ENCODE measurements at places on chromosomes 7 and 10.

DNA sequence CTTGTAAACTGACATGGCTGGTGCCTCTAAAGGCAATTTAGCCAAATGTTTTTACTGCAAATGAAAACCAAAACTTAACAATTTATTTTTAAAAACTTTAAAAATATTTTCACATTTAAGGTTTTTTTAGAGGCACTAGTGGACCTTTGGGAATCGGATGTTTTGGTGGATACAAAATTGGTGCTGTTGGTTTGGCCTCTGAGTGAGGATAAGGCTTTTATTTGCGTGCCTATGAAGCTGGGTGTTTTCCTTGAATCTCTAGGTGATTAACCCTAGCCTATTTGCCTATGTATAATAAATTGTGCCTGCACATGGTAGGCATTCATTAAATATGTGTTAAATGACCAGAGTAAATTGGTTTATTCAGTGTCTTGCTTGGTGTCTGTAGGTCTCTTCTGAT is 2.9 kb upstream of the SGCE start:
- no peak for DNase-seq

GRCh38 chr10:90587561-90587960 is 270.3 kb downstream of the HTR7 start:
- no peak for DNase-seq

GRCh38 chr7:138720286-138720685 is 19.1 kb upstream of the SVOPL start:
- no peak for DNase-seq

GRCh38 chr10:126732308-126732707 is 61.8 kb upstream of the C10orf90 start:
- DNase-seq, result no peak

DNA sequence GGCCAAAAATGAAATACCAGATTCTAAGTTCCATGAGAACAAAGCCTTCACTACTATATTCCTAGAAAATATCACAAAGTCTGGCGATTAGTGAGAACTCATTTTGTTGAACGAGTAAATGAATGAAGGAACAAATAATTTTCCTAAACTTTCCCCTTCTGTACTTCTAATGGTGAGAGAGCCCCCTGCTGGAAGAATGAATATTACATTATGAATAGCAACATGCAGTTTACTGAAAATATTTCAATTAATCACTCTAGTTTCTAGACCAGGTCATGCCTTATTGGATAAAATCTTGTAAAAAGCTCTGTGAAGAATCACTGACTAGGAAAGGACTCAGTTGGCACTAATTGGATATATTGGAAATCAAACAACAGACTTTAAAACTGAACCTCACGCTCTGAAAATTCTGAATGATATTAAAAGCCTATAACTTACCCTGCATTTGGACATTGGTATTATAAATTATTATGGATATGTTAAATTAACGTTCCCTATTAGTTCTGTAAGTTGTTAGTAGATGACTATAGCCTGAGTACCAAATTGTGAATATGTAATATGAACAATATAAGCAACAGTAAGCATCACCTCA is 32.4 kb upstream of the MTPN start:
- peak; percentile 14 for DNase-seq

DNA sequence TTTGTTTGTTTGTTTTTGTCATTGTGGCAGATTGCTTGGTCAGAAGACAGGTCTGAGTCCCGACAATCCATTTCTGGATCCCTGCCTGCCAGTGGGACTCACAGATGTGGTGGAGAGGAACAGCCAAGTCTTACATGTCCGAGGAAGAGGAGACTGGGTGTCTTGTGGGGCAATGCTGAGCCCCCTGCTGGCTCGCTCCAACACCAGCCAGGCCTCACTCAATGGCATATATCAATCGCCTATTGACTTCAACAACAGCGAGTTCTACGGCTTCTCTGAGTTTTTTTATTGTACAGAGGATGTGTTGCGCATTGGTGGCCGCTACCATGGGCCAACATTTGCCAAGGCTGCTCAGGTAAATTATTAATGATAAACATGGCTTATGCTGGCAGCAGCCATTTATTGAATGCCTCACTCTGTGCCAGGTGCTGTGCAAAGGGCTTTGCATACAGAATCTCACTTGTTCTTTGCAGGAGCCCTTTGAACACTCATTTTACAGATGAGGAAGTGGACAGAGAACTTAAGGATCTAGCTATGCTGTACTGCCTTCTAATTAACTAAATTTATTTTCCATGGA is 33.3 kb downstream of the COX15 start:
- DNase-seq, result no peak

GRCh38 chr10:28332726-28333125 is 29.9 kb upstream of the MPP7 start:
- no peak for DNase-seq

DNA sequence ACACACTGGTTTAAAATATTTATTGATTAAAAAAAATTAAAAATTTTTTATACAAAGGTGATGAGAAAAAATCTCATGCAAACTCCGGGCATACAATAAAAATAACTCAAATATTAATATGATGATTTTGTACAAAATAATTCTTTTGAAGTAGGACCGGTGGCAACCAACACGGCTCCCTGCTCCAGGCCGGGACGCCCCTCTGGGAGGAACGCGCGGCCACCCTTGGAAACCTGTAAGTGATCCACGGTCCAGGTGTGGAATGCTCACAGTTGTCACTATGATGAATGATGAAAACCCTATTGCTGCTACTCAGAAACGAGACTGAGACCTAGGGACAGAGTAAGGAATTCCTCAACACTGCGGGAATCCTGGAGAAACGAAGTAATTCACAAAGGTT is 219.1 kb downstream of the TCERG1L start:
- no peak for DNase-seq

GRCh38 chr7:151779255-151779654 is 97.7 kb downstream of the PRKAG2 start:
- no peak for DNase-seq

DNA sequence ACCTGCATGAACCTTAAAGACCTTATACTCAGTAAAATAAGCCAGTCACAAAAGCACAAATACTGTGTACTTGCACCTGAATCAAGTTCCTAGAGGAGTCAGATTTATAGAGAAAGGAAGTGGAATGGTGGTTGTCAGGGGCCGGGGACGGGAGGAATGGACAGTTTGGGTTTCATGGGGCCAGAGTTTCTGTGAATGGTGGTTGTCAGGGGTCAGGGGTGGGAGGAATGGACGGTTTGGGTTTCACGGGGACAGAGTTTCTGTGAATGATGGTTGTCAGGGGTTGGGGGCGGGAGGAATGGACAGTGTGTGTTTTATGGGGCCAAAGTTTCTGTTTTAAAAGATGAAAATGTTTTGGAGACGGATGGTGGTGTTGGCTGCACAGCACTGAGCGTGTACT is 260.0 kb upstream of the MKI67 start:
- no peak for DNase-seq

GRCh38 chr10:73432646-73433537 is 469 bp downstream of the MSS51 start:
- DNase-seq, result no peak

GRCh38 chr7:35036361-35037171 is 719 bp downstream of the DPY19L1 start:
- peak; percentile 15 for DNase-seq

- DNase-seq, result no peak
Observed at GRCh38 chr7:136859803-136860202, 8.6 kb upstream of the CHRM2 start.

GRCh38 chr7:134276951-134277350 is 39.8 kb downstream of the SLC35B4 start:
- no peak for DNase-seq

GRCh38 chr10:45280113-45280760 is 35.2 kb downstream of the OR13A1 start:
- no peak for DNase-seq

DNA sequence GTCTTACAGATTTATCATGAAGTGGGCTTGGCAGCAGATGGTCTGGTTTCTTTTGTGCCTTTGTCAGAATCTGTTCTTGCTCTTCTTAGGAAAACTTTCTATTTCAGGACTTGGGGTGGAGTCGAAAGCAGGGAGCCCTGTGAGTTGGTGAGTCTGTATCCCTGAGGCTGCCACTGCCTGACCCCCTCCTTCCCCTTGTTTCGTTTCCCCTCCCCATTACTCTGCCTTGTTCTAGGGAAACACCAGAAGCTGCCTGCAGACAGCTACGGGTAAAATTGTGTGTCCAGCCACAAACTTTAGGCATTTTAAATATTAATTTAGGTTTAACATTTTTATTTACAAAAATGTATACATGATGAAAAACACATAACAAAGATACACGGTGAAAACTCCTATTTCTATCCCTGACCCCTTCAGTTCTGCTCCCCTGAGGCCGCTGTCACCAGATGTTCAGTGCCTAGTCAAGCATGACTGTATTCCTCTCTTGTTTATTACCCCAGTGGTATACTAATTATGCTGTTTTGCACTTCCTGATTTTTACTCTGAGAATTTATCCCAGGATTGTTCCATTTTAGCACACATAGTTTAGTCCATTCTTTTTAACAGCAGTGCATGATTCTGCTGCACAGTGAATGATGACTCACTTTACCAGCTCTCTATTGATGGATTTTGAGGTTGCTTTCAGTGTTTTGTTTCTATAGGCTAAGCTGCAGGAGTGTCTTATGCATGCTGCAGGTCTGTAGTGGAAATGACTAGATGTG is 9.1 kb downstream of the TSPAN14 start:
- no peak for DNase-seq

DNA sequence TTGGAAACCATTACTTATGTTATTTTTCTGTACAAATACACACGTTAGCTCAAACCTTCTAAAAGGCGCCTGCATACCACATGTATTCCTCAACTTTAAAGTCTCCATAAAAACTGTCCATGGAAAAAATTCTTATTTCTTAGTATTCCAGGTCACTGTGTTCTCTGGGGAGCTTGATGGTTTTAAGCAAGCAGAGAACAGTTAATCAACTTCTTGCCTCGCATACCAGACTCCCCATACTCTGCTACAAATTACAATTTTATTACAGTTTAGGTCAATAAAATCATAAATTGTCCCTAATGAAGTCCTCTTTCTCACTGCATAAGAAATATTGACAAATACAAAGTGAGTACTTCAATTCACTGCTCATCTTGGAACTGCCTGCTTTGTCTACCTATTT is 77.0 kb upstream of the GPR22 start:
- DNase-seq, result no peak

GRCh38 chr10:123519861-123520260 is 146.3 kb upstream of the GPR26 start:
- no peak for DNase-seq

DNA sequence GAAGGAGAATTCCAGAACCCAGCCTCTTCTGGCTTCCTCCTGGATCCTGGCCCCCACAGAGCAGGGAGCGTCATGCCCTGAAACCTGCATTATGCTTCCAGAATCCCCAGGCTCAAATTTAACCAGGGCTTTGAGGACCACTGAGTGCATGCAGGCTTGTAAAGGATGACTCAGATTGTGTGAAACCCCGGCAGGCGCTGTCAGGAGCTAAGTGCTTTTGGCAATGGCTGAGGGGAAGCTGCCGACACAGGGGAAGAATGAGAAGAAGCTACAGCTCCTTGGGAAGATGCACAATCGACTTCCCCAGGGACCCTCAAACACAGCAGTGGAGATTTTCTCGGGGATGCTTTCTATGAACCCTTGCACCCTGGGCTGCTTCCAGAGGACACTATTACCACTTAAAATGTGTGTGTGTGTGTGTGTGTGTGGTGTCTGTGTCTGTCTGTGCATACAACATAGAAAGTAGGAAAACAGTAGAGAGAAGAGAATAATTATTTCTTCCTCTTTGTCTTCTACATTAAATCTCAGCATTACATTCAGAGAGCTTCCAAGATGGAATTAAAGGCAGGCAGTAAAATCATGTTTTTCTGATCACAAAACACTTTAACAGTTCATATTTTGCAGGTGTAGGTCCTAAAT is 183.5 kb upstream of the INHBA start:
- DNase-seq, result peak; percentile 44

DNA sequence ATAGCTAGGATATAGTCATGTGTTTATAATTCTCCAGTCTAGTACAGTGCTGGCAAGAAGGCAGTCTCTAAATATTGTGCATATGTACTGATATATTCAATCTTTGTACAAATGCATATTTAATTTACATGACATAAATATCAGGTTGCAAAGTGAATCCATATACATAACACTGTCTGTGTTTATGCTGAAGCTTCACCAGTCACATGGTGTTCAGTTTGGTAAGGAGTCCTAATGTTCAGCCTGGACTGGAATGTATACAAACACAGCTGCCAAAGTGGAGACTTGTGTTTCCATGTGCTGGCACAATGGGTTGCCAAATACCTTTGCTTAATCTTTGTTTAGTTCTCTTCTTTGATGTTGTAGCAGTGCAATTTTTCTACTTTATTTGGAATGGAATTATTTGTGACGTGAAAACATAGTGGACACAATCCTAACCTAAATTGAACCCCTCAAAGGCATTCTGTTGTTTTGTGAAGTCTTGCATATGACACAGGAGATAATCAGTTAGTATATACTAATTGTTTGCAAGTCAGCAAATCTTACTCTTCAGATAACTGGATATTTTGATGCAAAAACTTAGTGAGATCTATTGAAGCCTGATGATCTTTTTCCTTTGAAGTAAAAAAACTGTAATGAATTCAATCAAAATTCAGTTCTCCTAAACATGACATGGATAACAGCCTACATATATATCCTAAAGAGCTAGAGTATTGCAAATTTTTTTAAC is 17.3 kb upstream of the ARL4A start:
- DNase-seq, result peak; percentile 64

DNA sequence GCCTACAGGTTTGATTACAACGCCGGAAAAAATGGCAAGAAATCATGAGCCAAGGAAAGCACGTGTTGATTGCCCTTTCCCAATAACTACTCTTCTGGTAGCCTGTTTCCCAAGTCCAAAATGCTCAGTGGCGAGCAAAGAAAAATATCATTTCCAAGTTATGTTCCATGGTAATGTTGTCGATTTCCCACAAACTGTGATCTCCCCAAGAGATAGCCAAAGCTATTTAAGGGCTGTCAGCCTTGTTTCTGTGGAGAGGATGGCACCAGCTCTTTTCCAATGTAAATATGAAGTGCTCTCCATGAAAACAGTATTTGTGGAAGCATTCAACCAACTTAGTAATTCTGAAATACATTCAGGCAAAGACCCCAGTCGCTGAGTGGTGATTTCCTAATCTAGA is 232.5 kb upstream of the AOAH start:
- DNase-seq, result no peak

- no peak for DNase-seq
Observed at GRCh38 chr7:107711301-107711700, 32.6 kb upstream of the CBLL1 start.

DNA sequence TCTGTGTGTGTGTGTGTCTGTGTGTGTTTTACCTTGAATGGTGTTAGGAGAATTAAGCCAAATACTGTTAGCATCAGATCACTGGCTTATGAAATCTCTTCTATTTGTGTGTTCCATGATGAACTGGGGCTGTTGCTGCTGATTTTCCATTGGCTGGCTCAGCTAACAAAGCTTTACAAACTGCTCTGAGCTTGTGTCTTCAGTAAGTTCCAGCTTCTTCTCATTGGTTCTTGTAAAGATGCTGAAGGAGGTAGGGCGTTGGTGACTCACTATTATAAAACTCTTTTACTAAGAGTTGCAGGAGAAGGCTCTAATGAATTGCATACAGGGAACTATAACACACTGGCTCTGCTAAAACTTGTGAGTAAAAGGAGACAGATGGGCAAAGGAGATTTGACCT is 136.4 kb upstream of the PRKCQ start:
- no peak for DNase-seq

Data from AG09319 (cell line).